ENCODE measurements at places on chromosomes 7 and 10.

GRCh38 chr7:77352665-77353406 is 63.3 kb downstream of the GSAP start:
- DNase-seq: no peak

DNA sequence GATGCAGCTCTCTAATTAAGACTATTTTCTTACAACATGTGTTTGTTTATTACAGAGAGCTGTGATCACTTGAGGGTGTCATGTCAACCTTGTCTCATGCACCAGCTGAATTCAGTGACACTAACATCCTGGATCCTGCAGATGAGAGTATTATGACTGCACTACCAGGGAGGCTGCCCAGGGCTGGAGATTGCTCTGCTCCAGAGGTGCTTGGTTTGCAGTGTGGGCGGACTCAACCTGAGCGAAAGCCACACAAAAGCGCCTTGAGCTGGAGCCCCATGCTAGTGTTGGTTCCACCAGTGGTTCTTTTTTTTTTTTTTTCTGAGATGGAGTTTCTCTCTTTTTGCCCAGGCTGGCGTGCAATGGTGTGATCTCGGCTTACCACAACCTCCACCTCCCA is 33.8 kb upstream of the ATXN7L1 start:
- no peak for DNase-seq

DNA sequence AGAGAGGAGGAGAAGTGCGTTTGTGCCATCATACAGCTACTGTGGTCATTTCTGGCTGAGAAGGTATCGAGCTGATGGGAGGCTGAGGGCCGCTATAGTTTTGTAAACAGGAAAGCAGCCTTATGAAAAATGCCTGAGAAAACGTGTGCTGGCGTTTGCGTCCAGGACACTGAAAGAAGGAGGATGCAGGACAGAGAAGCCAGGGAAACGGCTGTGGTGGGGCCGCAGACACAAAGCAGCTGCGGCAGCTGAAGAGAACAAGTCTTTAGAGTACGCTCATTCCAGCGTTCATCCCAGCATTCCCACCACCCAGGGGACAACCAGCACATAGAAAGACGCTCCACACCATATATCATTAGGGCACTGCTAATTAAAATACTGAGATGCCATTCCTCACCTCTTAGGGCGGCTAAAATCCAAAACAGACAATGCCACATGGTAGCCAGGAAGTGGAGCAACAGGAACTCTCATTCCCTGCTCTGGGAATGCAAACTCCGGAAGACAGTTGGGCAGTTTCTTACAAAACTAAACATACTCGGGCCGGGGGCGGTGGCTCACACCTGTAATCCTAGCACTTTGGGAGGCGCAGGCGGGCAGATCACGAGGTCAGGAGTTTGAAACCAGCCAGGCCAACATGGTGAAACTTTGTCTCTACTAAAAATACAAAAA is 18.4 kb downstream of the GNA12 start:
- DNase-seq: no peak

GRCh38 chr7:107767391-107767790 is 23.4 kb downstream of the CBLL1 start:
- DNase-seq: no peak

DNA sequence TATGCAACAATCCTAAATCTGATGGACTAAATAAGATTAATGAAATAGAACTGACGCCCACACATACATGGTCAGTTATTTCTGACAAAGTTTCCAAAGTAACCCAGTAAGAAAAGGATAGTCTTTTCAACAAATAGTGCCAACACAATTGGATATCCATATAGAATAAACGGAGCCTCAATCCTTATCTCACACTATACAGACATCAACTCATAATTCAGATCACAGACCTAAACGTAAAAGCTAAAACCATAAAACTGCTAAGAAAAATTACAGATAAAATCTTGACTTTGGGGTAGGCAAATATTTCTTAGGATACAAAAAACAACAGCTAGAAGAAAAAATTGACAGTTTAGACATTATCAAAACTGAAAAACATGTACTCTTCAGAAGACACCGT is 8.5 kb downstream of the CACUL1 start:
- no peak for DNase-seq

GRCh38 chr7:119931230-119931824 is 341.6 kb upstream of the KCND2 start:
- no peak for DNase-seq

GRCh38 chr10:100930368-100930767 is 17.6 kb downstream of the SLF2 start:
- no peak for DNase-seq

GRCh38 chr7:123131961-123132360 is 67.8 kb downstream of the SLC13A1 start:
- DNase-seq: no peak

DNA sequence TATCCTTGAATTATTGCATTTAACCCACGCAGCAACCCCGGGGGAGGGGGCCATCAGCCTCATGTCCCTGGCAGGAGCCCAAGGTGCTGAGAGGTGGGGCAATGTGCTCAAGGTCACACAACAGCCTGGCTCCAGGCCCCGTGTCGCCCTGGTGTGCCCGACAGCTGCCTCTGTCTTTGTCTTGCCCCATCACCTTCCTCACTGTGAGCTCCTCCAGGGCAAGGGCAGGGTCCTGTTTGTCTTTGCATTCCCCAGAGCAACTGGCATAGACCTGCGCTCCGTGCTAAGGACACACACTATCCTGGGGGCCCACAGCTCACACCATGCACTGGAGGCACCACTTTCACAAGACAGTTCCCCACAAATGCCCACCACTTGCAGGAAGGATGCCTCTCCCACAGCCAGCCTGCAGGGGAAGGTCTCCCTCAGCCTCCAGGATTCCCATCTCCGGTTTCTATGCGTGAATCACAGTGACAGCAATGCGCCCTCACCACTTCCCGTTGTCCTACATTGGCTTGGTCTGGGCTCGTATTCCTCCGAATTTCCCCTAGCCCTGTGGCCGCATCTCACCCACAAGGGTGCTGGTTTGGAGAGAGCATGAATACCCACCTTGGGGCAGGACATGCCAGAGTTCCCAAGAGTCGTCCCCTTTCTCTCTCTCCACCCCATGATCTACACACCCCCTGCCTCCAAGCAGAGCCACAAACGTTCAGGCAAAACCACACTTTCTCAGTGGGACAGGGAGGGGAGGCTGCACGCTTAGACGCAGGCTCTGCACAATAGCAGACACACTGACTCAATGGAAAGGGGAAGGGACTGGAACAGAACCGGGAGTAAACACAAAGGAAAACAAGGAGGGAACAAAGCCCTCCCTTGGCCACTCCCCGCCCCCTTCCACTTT is 10.3 kb downstream of the ITPRIP start:
- DNase-seq: no peak

DNA sequence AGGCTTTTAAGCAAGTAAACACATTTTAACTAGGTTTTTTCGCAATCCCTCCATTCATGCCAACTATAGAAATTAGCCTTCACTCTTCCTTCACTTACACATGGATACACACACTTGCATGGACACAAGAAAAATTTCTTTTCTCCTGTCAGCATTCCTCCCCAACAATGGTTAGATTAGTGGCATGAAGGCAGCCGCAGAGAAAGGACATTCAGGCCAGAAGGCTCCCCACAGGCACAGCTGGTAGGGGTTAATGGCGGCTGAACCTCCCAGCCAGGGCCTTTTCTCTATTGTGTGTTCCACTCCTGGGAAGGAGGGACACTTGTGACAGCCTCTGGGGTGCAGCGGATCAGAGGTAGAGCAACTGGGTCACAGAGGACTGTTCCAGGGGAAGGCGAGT is 255.0 kb upstream of the SP8 start:
- no peak for DNase-seq

DNA sequence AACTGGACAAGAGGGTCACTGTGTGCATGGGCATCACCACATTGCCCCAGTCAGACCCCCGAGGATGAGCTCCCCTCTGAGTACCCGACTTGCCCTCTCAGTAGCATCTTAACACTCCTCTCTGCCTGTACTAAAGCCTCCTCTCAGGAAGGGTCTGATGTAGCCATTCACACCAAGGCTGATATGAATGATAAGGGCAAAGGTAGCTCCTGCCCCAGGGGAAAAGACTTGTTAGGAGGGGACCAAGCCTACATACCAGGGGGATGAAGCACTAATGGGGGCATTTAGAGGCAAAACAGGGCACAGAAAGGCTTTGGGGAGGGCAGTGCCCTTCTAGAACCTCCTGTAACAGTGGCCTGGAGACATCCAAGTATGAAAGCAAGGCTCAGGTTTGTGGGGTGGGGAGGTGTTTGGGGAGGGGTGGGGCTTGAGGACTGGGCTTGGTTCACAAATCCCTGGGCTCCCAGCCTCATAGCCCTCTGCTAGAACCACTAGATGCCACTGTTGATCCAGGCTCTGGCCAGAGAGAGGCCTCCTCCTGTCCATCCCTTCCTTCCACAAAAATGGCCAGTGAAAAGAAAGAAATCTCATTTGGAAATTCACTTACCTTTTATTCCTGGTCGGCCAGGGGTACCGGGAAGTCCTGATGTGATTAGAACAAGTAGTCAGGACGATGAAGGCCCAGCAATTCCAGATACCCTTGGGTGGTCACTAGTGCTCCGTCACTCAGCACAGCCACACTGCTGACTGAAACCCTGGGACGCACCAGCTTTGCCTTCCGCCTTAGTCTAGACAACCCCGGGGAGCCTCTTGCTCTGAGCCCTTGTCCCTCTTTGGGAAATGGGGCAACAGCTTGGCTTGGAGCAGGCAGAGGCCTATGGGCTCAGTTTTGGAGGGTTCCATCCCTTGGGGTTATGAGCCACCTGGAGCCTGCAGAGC is 40.3 kb downstream of the COL17A1 start:
- peak; percentile 53 for DNase-seq
